Nucleus accumbens (tissue), 56 donors: ENCODE measurements at places on chromosomes 16 and 17.

DNA sequence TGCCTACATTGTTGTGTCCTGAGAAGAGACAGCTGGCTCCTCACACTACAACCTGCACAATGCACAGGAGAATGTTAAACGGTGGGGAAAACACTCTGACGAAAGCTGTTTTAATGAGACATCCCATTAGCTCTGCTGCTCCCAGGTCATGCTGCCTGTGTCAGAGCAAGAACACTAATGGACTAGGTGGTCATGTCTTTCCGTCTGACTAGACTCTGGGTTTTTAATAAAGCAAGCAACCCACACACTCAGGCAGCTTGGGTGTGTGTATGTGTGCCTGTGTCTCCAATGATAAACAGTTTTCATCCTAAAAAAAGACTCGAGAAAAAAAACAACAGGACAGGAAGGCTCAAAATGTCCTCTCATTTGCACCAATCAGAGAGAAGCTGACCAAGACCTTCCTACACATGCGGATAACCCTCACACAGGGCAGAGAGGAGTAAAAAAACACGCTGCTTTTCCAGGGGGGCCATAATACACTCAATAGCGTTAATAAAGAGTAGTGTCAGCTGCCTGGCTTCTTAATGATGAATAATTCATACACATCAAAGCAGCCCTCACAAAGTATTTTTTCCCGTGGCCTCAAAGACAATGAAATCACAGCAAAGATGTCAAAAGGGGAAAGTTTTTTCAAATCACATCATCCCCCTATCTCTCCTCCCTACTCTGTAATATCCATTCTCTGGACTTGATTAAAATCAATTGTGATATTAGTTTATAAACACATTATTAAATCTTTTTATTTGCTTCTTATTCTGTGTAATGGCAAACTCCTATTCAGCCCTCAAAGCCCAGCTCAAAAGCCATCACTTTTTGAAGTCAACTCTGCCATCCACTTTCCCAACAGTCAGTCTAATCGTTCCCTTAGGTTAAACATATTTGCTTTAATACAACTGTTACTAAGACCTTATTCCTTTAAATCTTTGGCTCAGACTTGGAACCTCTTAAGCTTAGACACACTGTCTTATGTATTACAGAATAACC, 244.2 kb upstream of the CDH11 start:
- DNase-seq = no peak

DNA sequence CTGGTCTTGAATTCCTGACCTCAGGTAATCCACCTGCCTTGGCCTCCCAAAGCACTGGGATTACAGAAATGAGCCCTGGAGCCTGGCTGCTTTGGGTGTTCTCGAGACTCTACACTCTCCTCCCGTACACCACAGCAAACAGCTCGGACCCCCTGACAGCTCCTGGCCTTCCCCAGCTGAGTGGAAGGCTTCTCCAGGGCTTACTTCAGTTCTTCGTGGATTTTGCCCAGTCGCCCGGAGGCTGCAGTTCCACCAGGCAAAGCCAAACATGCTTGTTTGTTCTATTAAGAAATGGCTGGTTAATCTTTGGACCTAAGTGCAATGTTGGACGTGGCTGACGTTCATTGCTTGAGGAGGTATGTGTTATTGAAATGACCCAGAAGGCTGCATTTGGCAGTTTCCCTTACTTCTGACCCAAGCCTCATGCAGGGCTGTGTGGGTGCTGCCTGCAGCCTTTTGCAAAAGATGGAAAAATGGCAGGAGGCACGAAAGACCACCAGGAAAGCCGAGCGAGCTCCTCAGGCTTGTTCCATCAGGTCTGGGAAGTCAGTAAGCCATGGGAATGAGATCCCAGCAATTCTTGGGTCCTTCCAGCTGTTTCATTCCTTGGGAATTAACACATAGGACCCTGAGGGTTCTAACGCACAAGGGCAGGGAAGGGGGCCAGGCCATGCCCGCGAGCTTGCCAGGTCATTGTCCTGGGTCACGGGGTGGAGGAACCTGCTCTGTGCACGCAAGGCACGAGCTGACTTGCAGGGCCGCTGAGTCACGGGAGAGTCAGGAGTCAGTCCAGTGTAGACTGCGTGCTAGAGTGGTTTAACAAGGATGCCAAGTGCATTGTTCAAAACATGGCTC, 23.9 kb upstream of the KLHDC4 start:
- DNase-seq = no peak

GRCh38 chr16:296276-296675, 13.3 kb downstream of the PDIA2 start:
- DNase-seq = no peak

GRCh38 chr16:47886631-47887415, 269.0 kb downstream of the ABCC12 start:
- DNase-seq = no peak

DNA sequence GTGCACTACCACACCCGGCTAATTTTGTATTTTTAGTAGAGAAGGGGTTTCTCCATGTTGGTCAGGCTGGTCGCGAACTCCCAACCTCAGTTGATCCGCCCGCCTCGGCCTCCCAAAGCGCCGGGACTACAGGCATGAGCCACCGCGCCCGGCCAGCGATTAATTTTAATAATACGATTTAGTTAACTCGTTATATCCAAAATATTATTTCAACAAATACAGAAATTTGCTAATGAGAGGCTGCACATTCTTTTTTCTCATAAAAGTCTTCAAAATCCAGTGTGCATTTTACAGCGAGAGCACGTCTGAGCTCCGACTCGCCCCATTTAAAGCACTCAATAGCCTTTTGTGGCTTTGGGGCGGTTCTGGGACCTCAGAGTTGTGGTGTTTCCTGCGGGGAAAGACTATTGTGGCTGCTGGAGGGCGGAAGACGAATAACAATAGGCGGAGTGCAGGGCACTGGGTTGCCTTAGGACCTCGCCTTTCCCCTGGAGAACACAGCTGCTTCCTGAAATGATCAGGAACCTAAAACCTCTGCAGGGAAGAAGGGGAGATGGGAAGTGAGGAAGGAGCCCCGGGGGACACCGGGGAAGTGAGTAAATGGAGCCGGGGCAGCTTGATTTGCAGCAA, 2.9 kb upstream of the ZSCAN10 start:
- DNase-seq = no peak

DNA sequence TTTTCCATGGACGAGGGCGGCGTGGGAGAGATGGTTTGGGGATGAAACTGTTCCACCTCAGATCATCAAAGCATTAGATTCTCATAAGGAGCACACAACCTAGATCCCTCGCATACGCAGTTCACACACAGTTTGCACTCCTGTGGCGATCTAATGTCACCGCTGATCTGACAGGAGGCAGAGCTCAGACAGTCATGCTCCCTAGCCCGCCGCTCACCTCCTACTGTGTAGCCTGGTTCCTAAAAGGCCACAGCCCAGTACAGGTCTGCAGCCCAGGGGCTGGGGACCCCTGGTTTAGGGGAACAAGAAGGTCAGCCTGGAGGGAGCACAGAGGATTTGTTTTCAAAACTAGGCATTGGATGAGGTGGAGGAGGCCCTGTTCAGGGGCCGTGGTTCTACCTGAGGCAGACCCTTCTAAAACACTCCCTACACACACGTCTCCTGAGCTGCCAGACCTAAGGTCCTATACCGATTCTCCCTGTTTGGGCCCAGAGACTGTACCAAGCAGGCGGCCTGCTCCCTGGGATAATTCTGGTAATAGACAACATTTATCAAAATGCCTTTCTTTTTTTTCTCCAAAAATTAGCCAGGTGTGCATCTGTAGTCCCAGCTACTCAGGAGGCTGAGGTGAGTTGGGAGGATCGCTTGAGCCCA, 38.6 kb downstream of the AXIN2 start:
- no peak for DNase-seq

GRCh38 chr16:17159617-17160016, 311.1 kb downstream of the XYLT1 start:
- DNase-seq = no peak

- no peak for DNase-seq
These were observed 23.3 kb upstream of the NGFR start for GRCh38 chr17:49471769-49472168.

DNA sequence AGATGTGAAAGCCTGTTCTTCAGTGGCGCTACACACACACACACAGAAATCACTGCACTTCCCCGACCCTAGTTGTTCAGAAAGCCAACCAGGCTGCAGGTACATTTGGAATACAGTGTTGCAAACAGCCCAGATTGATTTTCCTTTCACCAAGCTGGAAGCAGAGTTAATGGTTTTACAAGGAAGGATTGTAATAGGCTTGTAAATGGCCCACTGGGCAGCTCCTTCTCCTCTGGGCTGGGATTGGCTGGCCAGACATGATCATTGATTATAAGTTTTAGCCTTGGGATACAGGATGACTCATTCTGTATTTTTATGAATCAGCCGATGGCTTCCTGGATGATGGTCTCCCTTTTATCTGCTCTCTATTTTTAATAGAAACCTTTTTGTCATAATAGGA, 2.5 kb downstream of the VAT1L start:
- no peak for DNase-seq

DNA sequence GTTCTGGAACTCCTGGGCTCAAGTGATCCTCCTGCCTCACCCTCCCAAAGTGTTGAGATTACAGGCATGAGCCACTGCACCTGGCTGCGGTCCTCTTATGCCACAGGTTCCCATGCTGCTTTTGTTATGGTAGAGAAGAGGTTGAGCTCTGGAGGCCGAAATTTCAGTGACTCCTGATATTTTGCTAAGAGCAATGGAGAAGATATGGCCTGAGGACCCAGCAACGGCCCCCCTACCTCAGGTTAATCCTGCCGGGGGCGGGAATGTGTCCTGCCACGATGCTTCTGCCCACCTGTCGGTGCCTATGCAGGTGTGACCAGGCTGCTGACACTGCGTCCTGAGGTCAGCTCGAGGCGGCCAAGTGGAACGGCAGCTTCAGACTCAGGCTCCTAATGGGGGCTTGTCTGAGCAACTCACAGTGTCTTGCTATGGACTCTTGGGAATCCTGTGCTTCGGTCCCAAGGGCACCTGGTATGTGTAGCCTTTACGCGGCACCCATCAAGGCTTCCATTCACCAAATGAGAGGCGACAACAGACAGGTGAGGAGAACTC, 7.6 kb upstream of the SEC14L1 start:
- no peak for DNase-seq

DNA sequence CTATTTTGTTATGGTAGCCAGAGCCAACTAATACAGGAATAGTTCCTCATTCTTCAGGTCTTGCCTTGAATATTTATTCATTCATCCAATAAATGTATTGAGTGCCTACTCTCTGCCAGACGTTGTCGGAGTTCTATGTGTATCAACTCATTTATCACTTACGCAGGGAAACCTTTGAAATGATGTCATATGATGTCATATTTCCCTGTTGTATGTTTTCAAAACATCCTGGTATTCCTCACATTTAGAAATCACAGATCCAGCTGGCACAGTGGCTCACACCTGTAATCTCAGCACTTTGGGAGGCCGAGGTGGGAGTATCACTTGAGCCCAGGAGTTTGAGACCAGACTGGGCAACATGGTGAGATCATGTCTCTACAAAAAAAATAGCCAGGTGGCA, 2.7 kb upstream of the NLE1 start:
- DNase-seq = no peak

GRCh38 chr16:75590920-75591843, 25.0 kb downstream of the GABARAPL2 start:
- peak; percentile 3 for DNase-seq

DNA sequence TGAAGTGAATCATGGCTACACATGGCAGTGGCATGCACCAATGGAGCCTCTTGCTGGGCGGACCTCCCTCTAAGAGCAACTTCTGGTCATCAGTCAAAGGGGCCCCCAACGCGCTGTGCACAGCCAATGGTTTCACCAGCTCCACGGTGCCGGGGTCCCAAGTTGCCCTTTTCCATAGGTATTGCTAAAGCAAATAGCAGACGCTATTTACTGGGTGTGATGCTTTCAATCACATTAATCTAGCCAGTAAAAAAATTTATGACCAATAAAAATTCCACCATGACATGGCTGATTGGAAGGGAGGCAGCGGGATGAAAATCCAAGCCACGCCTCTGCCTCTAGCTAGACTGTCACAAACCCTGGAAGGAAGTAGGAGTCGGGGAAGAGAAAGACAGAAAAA, 680.3 kb upstream of the SOX9 start:
- no peak for DNase-seq

GRCh38 chr17:27491713-27492190, 35.5 kb downstream of the KSR1 start:
- no peak for DNase-seq
